ENCODE measurements at places on chromosomes 13 and 19. TPM values are rescaled to one million over a fixed set of nuclear protein-coding genes. Genes with fewer than 3 reads are reported as not detected.

GRCh38 chr19:7904074-7905020, 670 bp downstream of the MAP2K7 start:
- peak; percentile 93 for DNase-seq

- no peak for DNase-seq
Measured at GRCh38 chr13:99905224-99905623, 66.3 kb downstream of the ZIC5 start.

- DNase-seq, result no peak
Measured at GRCh38 chr19:51784922-51785690, 9.9 kb upstream of the FPR3 start.

GRCh38 chr19:33207903-33208302, 13.8 kb downstream of the LRP3 start:
- no peak for DNase-seq

GRCh38 chr13:105678072-105678471, 857.4 kb downstream of the EFNB2 start:
- DNase-seq, result no peak

- DNase-seq, result no peak
Measured at GRCh38 chr13:105518086-105518485, 1017.4 kb downstream of the EFNB2 start.

GRCh38 chr19:18161636-18162002, 8.7 kb downstream of the PIK3R2 start:
- no peak for DNase-seq

DNA sequence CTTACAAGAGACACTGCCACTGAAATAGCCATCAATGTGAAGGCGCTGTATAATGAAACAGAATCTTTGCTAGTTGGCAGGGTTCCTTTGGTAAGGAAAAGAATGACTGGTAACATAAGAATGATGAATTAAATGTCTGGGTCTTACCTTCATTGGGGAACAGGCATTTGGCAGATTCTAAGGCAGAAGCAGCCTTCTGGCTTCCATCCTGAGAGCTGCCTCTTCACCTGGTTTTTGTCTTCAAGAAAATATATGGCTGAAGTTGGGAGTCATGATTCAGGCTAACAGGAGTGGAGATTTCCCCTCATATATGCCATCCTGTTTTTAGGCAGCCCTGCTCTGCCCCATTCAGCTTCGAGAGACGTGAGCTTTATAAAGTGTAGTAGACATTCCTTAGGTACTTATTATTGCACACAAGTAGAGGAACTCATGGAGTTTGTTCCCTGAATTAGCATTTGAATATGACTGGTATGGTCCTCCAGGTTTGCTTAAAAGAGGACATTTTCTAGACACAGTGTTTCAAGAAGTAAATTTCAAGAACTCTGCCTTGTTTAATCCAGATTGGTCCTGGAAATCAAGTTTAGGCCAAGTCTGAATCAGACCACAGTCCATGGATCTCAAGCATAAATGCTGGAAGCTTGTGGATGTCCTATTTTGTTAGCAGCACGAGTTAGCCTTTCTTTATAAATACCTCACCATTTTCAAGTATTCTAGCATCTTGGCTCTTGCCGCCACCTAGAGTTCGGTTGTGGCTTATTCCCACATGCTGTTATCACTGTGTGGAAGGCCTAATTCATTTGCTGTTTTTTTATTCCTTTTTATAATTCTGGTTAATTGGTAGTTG, 56.2 kb upstream of the AKAP11 start:
- no peak for DNase-seq

DNA sequence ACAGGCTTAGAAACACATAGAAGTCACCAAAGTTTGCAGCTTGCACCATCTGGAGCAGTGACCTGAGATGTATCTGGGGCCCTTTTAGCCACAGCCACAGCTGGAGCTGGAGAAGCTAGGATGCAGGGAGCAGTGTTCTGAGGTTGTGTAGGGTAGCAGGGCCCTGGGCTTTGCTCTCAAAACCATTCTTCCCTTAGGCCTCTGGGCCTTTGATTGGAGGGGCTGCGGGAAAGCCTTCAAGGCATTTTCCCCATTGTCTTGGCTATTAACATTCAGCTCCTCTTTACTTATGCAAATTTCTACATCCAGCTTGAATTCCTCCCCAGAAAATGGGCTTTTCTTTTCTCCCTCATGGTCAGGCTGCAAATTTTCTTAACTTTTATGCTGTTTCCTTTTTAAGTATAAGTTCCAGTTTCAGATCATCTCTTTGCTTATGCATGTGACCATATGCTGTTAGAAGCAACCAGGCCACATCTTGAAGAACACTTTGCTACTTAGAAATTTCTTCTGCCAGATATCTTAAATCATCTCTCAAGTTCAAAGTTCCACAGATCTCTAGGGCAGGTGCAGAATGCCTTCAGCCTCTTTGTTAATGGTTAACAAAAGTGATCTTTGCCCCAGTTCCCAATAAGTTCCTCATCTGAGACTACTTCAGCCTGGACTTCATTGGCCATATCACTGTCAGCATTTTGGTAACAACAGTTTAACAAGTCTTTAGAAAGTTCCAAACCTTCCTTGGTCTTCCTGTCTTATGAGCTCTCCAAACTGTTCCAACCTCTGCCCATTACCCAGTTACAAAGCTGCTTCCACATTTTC, 48.5 kb downstream of the NBEA start:
- no peak for DNase-seq

GRCh38 chr19:56720281-56720680, 48.7 kb upstream of the ZNF835 start:
- DNase-seq, result no peak

- no peak for DNase-seq
Measured at GRCh38 chr13:100182900-100183490, 94.1 kb downstream of the PCCA start.

GRCh38 chr13:38871275-38871674, 119.4 kb downstream of the STOML3 start:
- DNase-seq, result no peak

The LENG8 gene
- 610 TPM for total RNA-seq

The TIMM13 gene
- total RNA-seq, result 22.3 TPM

The MYO1F gene
- 67.4 TPM for total RNA-seq

Measured in CD4-positive, alpha-beta T cell (primary cell).